ENCODE measurements at places on chromosomes 16 and 17.

GRCh38 chr16:67242138-67242730, 5.0 kb downstream of the FHOD1 start:
- no peak for DNase-seq

DNA sequence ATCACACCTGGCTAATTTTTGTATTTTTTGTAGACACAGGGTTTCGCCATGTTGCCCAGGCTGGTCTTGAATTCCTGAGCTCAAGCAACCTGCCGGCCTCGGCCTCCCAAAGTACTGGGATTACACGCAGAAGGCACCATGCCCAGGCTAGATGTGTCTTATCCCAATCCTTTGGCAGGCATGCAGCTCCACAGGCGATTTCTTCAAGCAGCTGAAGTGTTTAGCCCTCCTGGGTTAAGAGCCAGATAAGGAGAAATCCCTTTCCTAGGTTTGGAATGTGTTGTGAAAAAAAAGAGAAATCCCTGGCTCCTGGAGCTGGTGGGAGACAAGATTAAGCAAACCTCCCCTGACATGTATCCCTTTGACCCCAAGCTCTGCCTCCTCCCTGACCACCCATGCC, 2.1 kb upstream of the NHERF1 start:
- DNase-seq: peak; percentile 2

- DNase-seq: no peak
These were observed 16.8 kb upstream of the SUPT4H1 start for GRCh38 chr17:58368860-58369213.

- DNase-seq: no peak
These were observed 167.0 kb downstream of the UTP18 start for GRCh38 chr17:51427323-51427811.

DNA sequence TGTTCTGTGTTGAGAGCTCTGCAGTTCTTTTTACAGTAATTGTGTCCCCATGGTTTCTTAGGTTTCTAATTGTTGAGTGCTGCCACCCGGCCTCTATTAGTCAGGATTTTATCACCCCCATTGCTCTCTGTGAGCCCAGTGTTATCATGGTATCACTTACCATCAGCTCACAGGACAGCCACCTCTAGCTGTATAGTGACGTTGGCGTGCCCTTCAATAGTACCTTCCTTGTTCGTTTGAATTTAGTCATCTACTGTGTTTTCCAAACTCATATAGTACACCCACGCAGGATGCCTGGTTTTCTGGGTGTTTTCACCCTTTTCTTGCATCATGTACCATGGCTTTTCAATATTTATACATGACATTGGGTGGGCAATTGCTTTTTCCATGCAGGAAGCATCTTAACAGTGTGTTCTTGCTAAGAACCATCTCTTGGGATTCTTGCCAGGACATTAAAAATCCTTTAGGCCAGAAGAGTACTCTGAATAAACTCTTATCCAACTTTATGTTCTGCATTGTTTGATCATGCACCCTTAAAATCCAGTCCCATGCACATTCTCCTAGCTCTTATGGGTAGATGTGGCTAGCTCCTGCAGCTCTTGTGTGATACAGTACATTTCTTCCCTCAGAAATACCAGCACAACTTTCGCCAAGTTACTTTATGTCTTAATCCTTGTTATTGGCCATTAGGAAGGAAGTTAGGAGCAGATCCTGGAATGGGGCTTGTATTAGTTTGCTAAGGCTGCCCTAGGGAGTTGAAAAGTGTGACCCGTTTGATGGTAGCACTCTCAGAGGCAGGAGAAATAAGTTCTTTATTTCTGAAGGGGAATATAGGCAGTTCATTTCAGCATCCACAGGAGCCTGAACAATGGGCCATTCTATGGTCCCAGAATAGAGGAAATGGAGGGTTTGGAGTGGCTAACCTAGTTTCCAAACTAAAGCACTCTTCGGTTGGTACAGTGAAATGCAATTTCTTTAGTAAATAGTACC, 11.3 kb upstream of the ABCA10 start:
- no peak for DNase-seq
